ENCODE measurements at places on chromosomes 12 and 14.

GRCh38 chr14:21868442-21869046 is 194.9 kb upstream of the OR4E1 start:
- peak; percentile 39 for DNase-seq

DNA sequence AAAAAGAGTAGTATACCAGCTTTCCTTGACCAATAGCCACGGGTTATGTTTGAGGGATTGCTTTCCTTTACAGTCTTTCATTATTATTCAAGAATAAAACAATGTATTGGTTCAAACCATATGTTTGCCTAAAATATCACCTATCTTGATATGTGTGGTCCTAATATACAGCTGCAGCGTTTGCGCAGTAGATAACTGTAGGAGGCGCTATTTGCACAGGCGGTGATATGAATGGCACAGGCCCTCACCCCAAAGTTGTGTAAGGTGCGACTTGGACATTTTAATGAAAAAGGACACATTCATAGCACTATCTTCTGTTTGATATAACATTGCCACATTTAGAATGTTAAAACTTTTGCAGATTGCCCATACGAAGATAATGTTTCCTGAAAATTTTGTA is 298.4 kb downstream of the TRHDE start:
- no peak for DNase-seq

- DNase-seq: no peak
Measured at GRCh38 chr14:102691763-102692162, 85.5 kb upstream of the TRAF3 start.

DNA sequence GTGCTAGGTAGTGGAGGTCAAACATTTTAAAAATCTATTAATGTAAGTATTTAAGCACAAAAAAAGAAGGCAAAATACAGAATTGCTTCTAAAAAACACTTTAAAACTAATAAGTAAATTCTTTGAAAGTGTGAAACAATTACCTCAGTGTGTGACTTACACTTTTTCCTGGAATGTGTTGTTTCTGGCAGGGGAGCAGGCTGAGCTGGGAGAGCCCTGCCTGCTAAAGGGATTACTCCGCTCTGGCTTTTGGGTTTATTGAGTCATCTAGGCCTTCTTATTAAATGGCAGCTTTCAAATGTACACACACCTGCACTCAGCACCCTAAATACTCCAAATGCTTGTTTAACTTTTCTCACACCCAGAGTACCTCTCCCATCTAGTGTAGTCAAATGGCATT is 279.8 kb downstream of the AKAP6 start:
- no peak for DNase-seq

DNA sequence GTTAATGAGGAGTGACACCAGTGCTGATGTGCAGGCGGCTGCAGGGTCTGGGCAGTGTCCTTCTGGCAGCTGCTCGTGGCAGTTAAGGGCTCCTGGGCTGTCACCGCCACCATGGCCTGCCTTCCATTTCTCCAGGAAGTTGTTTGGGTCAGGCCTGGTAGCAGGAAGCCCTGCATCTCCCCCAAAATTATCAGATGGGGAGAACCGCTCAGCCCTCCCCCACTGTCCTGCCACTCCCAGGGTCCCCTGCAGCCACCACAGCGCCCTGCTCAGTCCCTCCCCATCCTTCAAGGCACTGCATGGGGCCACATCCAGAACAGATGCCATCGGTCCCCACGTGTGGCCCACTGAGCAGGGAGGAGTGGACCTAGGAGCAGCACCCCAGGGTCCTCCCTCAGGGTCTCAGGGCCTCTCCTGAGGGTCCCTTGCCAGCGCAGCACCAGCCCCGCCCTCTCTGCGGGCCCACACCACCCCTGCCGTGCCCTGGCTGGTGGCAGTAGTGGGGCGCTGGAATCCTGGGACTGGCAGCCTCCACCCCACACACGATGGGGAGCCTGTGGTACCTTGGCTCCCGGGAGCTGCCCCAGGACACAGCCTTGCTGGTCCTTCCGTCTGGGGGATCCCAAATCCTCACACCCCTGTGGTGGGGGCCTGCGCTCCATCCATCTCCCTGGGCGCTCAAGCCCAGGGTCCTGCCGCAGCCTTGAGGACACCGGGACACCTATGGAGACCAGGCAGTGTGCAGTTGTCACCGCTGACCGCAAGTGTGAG is 10.3 kb upstream of the AMN start:
- DNase-seq: no peak

GRCh38 chr12:89862511-89863445 is 154.1 kb upstream of the ATP2B1 start:
- DNase-seq: no peak

- no peak for DNase-seq
Measured at GRCh38 chr14:76951166-76951565, 77.3 kb downstream of the IRF2BPL start.

DNA sequence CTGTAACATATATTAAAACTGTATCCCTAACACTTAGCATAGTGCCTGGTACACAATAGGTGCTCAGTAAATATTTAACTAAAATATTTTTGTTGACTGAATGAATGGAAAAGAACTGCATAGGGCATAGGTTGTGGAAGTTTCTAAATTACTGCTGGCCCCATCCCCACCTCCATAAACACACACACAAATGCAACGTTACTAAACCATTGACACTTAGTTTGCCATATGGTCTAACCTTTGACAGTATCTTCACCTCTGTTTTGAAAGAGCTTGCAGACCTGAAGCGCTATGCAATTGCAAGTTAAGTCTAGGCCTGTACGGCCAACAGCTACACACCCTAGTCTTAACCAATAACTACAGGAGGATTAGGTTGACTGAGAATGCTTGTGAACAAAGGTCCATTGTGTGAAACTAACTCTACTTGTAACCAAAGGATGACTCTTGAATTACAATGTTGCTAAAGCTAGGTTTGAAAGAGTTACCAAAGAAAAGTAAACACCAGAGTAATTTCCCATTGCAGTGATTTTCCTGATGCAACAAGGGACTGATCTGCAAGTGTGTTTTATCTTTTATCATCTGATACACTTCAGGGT is 924 bp upstream of the MANSC1 start:
- DNase-seq: no peak

GRCh38 chr12:68800294-68800693 is 7.7 kb upstream of the MDM2 start:
- no peak for DNase-seq

DNA sequence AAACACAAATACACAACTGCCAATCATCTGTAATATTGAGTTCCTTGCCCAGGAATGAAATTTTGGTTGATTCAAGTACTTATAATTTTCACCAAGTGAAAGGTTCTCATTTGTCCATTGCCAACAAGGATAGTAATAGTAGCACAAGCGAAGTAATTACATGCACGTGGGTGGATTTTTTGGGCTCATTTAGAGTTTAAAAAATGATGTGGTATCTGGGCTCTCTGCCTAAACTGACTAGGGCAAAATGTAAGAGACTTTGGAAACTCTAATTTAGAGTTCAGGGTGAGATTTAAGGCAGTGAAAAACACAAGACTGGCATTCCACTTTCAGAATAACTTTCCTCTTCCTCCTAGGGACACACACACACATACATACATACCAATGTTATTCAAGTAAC is 111.7 kb downstream of the MYRFL start:
- DNase-seq: no peak

- DNase-seq: no peak
Measured at GRCh38 chr14:71187633-71188356, 280.5 kb downstream of the PCNX1 start.
